Melanocyte of skin (primary cell): ENCODE measurements at places on chromosomes 16 and 17. TPM values are rescaled to one million over a fixed set of nuclear protein-coding genes. Genes with fewer than 3 reads are reported as not detected.

Gene KRTAP9-1
- total RNA-seq = not detected in 2 replicates

Gene CHD9NB
- total RNA-seq = 0.69 and 1.8 TPM in 2 replicates

Gene ETV4
- 28.6 and 32.4 TPM in 2 replicates for total RNA-seq

Gene TMEM101
- total RNA-seq = 54.3 and 54.9 TPM in 2 replicates

Gene KRTAP1-1
- not detected in 2 replicates for total RNA-seq

Gene SLX4
- total RNA-seq = 7.2 and 8.0 TPM in 2 replicates

Gene ACSM3
- total RNA-seq = 0.34 and 0.73 TPM in 2 replicates

Gene ZNF469
- under 0.01 TPM in 2 replicates for total RNA-seq

Gene SCN4A
- total RNA-seq = not detected in 2 replicates

Gene AATF
- 23.1 and 32.0 TPM in 2 replicates for total RNA-seq

Gene MXRA7
- 51.6 and 140 TPM in 2 replicates for total RNA-seq

Gene WNK4
- under 0.01 TPM in 1 of 2 replicates, not detected in the other for total RNA-seq

Gene METRN
- 54.0 and 58.9 TPM in 2 replicates for total RNA-seq

Gene TBC1D3I
- under 0.01 and 0.15 TPM in 2 replicates for total RNA-seq

Gene LPO
- total RNA-seq = not detected in 2 replicates

Gene FTSJ3
- total RNA-seq = 72.0 and 80.9 TPM in 2 replicates

Gene NAGS
- total RNA-seq = 0.62 and 1.3 TPM in 2 replicates

Gene PLA2G10
- total RNA-seq = not detected in 2 replicates

Gene CDRT15
- total RNA-seq = not detected in 2 replicates

Gene RPS2
- 727 and 1,472 TPM in 2 replicates for total RNA-seq

Gene KCNH6
- not detected in 2 replicates for total RNA-seq

Gene GNAO1
- total RNA-seq = 0.34 and 0.36 TPM in 2 replicates

Gene MYH13
- not detected in 2 replicates for total RNA-seq

Gene MT1A
- 5.7 and 7.9 TPM in 2 replicates for total RNA-seq

Gene NUPR1
- total RNA-seq = 1.00 and 1.5 TPM in 2 replicates

Gene BAHCC1
- total RNA-seq = 18.9 and 19.3 TPM in 2 replicates

Gene CDH11
- 18.9 and 21.1 TPM in 2 replicates for total RNA-seq

Gene TLCD1
- 4.0 and 4.3 TPM in 2 replicates for total RNA-seq

Gene LRRC37A3
- total RNA-seq = 6.9 and 14.2 TPM in 2 replicates

Gene MYO15B
- 1.4 and 5.1 TPM in 2 replicates for total RNA-seq

Gene KRTAP16-1
- total RNA-seq = not detected in 2 replicates

Gene CDK12
- 37.9 and 44.0 TPM in 2 replicates for total RNA-seq

Gene MYH8
- not detected in 2 replicates for total RNA-seq

Gene GNG13
- total RNA-seq = not detected in 2 replicates

Gene KRTAP4-5
- not detected in 2 replicates for total RNA-seq

Gene ALDH3A1
- 0.34 and 0.36 TPM in 2 replicates for total RNA-seq

Gene QPRT
- total RNA-seq = 148 and 152 TPM in 2 replicates

Gene SPAG5
- total RNA-seq = 59.2 and 72.9 TPM in 2 replicates

Gene MT2A
- 158 and 171 TPM in 2 replicates for total RNA-seq

Gene TBC1D3E
- 0.73 TPM in 1 of 2 replicates, not detected in the other for total RNA-seq

Gene TM4SF5
- total RNA-seq = not detected in 2 replicates

Gene TEX19
- total RNA-seq = 0.33 TPM in 1 of 2 replicates, not detected in the other

Gene TUBG2
- 13.4 and 16.9 TPM in 2 replicates for total RNA-seq

Gene C17orf100
- total RNA-seq = under 0.01 and 0.36 TPM in 2 replicates

Gene TMEM220
- 1.7 and 3.3 TPM in 2 replicates for total RNA-seq

Gene PNMT
- total RNA-seq = not detected in 2 replicates
